Hippocampal formation (tissue), 2 donors: ENCODE measurements at places on chromosomes 2 and 18.

DNA sequence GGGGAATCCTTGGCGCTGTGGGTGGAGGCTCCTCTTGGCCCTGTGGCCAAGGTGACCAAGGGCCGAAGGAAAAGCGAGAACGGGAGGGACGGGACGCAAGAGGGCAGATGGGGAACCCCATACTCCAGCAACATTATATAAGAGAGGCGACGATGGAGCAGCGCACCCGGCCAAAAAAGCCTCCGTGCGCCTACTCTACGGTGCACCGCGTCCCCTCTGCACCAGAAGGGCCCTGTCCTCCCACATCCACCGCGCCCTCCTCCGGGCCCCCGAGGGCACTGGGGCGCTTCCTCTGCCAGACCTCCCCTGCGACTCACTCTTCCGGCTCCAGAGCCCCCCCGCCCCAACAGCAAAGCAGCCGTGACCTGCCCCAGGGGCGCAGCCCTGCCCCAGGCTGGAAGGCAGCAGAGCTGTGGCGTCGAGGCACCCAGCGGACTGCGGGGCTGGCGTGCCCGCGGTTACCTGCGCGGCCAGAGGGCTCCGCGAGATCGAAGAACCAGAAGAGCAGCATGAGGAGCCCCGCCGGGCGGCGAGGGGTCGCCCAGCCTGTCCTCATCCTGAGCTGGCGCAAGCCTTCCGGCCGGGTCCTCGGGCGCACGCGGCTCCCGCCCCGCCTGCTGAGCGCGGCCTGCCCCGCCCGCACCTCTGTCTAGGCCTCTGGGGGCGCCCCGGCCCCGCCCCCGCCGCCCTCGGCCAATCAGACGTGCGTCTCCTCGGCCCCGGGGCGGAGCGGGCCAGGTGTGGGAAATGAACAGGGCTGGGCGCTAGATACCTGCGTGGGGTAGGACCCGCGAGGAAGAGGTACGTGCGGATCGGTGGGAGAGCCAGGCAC, 106.3 kb upstream of the CD302 start:
- DNase-seq: no peak

DNA sequence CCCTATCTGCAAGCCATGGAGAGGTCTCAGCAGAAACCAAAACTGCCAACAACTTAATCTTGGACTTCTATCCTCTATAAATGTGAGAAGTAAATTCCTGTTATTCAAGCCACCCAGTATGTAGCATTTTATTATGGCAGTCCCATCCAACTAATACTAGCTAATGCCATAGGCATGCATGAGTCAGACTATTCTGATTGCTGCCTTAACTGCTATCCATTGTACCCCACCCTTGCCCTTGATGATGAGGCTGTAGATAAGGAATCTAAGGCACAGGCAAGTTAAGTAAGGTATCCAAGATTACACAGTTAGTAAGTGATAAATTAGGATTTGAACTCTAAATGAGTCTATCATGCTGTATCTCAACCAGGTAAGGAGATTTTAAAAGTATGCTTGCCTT, 223.0 kb downstream of the UBE2E3 start:
- DNase-seq: no peak

DNA sequence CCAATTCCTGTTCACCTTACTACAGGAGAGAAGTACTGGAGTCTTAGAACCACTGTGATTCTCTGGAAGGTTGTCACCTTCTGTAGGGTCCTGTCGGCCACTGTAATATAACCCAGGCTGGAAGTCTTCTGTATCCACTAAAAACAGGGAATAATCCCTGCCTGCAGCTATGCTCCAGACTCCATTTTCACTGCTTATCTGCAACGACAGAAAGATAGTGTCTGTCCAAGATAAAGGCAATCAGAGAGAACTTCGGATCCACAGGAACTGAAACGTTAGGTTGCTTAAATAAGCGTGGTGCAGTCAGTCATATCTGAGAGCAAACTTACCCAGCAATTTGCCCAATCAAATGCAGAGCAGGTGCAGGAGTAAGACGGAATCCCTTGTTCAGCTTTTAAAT, 34.2 kb downstream of the ALS2 start:
- no peak for DNase-seq

GRCh38 chr2:126620302-126620701, 35.7 kb upstream of the GYPC start:
- no peak for DNase-seq

DNA sequence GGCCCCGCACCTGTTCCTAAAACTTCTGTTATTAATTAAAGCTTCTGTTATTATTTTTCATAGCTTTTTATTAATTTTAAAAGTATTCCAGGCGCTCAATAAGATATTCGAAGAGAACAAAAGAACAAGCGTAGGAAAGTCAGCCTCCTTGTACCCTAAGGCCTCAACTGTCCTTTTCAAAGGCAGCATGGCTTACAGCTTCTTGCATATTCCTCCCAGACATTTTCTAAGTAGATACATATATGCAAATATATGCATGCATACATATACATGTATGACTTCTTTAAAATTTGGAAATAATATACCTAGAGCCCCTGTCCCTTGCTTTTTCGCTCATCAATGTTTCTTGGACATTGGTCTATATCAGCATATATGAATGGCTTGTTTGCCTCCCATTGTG, 12.3 kb downstream of the GPR55 start:
- no peak for DNase-seq

GRCh38 chr2:207282916-207283315, 117.2 kb upstream of the KLF7 start:
- DNase-seq: no peak

DNA sequence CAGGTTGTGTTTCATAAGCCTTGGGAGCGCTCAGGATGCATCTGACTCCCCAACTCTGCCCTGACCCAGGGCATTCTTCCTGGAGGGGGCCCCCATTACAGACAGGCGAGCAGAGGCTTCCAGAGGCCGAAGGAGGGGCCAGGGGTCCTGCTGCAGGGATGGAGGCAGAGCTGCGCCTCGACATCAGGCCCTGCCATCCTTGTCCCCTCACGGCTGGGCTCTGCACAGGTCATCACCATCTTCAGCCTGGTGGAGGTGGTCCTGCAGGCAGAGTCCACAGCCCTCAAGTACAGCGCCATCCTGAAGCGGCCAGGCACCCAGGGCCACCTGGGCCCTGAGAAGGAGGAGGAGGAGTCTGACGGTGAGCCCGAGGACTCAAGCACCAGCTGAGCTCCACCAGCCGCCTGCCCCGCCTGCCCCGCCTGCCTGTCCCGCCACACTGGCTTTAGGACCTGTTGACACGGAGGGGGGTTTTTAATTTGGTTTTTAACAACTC, 42.3 kb upstream of the ALPP start:
- DNase-seq: no peak

GRCh38 chr2:20567159-20567925, 83.6 kb downstream of the HS1BP3 start:
- no peak for DNase-seq

- DNase-seq: no peak
Observed at GRCh38 chr18:63157293-63158011, 162.1 kb downstream of the BCL2 start.

GRCh38 chr18:29726646-29727045, 1315.9 kb downstream of the DSC3 start:
- DNase-seq: peak; percentile 26

DNA sequence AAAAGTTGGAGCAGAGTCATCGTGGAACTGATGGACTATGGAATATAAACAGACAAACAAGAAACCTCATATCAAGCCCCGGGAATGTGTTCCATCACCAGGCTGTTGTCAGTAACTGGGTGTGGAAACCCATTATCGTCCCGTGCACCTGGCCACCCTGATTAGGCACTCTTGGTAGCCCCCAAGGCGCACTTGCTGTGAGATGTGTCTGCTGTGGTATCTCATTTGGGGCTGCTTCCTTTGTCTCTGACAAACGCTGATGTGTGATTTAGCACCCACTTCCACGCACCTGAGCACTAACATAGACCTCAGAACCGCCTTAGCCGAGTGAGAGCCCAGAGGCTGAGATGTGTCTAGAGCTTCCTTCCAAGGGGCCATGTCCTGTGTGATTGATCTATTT, 96.3 kb downstream of the PRPF40A start:
- DNase-seq: no peak

- no peak for DNase-seq
Observed at GRCh38 chr2:42267530-42267929, 93.5 kb downstream of the COX7A2L start.

- DNase-seq: no peak
Observed at GRCh38 chr18:40949114-40949950, 1005.7 kb upstream of the PIK3C3 start.

- DNase-seq: no peak
Observed at GRCh38 chr2:97676620-97677019, 7.1 kb downstream of the C2orf92 start.

DNA sequence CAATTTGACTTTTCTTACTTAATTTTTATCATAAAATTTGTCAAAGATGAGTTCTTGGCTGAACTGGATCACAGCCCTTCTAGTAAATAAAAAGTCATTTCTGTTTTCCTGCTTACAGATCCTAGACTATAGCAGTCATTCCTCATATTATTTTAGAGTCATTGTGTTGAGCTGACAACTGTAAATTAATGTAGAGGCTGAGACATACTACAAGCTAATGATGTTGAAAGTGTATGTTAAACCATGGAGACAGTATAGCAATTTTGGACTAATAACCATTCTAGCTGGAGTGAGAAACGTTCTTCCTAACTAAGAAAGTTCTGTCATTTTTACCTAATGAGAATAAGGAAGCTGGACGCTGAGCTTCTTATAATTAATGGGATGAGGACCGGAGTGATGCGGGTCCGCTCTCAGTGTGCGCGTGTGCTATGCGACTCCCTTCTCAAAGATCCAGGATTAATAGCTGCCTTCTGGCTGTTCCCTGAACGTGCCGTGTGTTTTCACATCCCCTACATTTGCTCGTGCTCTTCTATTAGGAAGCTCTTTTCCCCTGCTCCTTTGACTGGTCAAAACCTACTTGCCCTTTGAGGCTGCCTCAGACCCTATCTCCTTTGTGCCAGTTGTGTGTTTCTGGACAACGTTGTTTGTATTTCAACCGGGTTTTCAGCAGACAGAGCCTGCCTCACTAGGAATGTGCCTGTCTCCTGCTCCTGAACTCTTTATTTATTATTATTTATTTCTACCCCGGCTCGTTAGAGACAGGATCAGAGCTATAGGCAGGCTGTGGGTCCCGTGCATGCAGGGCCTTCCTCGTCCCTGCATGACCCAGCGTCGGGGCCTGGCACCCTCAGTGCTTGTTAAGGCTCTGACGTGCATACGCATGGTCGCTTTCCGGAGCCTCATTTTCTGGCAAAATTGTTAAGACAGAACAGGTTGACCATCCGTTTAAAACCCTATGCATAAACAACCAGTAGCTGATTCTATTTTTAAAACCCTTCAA, 182.6 kb downstream of the DCDC2C start:
- no peak for DNase-seq
